ENCODE measurements at places on chromosomes 3 and 15.

DNA sequence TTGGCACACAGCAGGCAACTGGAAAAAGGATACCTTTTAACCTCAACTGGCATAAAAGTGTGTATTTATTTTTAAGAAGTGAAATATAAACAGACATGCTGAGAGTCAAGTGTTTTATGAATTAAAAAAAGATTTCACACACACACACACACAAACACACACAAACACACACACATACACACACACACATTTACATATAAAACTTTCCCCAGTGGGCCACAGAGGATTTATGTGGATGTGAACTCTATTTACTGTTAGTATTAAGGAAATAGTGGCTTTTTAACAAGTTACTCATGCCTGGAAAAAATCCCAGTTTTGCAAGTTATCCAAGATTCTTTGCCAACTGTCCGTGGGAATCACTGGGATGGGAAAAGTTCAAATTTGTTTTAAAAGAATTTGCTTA lies 725.9 kb upstream of the NR2F2 start:
- DNase-seq, result no peak

GRCh38 chr3:43965656-43966055 lies 274.9 kb downstream of the ABHD5 start:
- DNase-seq, result no peak

DNA sequence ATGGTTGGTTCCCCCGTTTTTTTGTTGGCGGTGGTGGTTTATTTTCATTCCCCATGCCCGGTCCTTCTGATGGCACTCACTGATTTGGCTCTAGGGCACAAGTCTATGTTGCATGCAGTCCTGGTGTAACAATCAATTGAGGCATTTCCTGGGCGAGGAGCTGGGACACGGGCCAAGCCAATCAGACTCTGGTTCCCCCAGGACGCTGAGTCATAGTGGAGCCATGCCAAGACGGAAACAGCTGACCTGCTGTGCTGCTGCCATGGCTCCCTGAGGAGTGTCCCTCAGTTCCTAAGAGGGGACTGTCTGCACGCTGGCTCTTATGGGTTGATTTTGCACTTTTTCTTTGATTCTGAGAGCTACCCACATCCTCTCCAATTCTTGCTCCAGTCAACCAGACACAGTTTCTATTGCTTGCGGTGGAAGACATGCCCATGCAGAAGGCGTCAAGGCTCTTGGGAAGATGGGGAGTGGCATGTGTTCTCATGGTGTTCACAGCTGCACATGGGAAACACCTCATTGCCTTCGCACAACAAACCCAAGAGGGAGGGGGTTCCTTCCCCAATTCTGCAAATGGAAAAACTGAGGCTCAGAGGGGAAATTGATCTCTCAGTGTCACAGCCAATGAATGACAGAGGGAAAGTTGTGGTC lies 28.3 kb upstream of the ALDH1L1 start:
- DNase-seq, result no peak

- no peak for DNase-seq
Observed at GRCh38 chr15:74202452-74203401, at the start of gene STRA6. Gene STRA6, minus strand, starts transcription at chr15:74202787. Its CDS starts 520 bp downstream, at chr15:74202267.

DNA sequence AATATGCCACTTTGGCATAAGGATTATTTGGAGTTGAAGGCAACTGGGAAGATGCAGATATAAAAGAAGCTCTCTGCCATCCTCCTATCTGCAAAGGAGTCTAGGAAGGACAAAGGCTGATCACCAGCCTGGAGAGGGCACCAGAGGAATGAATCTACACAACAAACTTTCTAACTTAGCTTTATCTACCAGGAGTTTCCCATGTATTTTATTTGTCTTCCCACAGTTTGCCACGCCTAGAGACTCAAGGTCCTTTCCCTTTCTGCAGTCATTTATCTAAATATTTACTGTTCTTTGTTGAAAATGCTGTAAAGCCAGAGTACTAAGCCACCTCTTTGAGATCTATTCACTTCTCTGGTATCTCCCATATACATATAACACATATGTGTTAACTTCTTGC lies 32.2 kb downstream of the GPR176 start:
- DNase-seq, result no peak

DNA sequence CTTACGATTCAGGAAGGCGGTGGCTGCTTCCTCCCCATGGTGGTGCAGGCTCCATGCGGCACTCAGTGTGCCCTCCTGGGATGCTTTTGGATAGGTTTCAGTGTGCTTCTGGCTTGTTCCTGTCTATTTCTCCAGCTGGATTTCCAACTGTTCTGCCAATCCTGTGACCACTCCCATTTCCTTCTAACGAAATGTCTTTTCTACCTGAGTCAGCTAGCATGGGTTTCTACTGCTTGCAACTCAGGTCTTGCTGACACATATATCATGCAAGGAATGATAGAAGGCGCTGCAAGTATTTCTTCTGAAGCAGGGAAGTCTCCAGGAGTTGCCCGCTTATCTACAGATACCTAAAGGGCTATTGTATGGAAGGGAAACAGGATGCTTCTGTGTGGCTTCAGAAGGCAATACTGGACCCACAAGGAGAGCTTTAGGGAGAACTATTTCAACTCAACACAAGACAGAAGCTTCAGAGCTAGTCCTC lies 244.4 kb downstream of the OPA1 start:
- no peak for DNase-seq

GRCh38 chr15:87582169-87582568 lies 674.4 kb downstream of the NTRK3 start:
- DNase-seq, result no peak

- DNase-seq, result no peak
Observed at GRCh38 chr15:38201714-38202113, 50.9 kb upstream of the SPRED1 start.

DNA sequence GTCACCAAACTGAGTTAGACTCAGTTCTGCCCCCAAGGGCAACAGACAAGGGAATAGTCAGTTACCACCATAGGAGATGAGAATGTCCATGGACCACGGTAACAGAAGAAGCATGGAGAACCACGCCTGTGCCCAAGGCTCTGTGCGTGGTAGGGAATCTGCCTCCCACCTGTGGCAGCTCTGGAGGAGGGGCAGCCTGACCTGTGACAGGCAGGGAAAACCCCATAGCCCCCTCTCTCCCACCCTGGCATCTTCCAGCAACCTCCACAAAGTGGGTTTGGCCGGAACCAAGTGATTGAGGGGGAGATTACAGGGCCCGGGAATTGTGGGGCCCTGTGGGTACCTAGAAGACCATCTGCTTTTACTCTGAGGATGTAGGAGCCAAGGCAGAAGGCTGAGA lies 14.3 kb upstream of the LTF start:
- no peak for DNase-seq

- no peak for DNase-seq
Observed at GRCh38 chr3:115403786-115404185, 219.5 kb upstream of the GAP43 start.

- no peak for DNase-seq
Observed at GRCh38 chr3:138774529-138775253, 60.0 kb downstream of the PIK3CB start.

- no peak for DNase-seq
Observed at GRCh38 chr3:191373327-191373726, 43.0 kb upstream of the UTS2B start.

- no peak for DNase-seq
Observed at GRCh38 chr15:43872416-43873020, 45.7 kb downstream of the WDR76 start.

DNA sequence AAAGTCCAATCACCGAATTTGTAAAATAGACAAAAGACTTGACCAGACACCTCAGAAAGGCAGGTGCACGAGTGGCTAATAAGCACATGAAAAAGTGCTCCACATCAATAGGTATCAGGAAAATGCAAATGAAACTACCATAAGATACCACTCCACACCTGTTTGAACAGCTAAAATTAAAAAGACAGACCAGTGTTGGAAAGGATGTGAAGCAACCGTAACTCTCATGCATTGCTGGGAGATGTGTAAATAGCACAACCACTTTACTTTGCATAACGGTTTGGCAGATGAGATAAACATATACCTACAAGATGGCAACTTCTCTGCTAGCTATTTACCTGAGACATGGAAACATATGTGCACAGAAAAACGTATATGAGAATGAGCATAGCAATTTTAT lies 56.9 kb downstream of the CADPS start:
- no peak for DNase-seq

- no peak for DNase-seq
Observed at GRCh38 chr3:139222100-139222657, 121.6 kb upstream of the MRPS22 start.

GRCh38 chr15:32657941-32658340 lies 16.4 kb downstream of the SCG5 start:
- no peak for DNase-seq

GRCh38 chr3:16240229-16241023 lies 24.3 kb downstream of the DPH3 start:
- DNase-seq, result no peak

GRCh38 chr3:172104471-172105072 lies 65.2 kb downstream of the FNDC3B start:
- no peak for DNase-seq

GRCh38 chr3:158434412-158435038 lies 136.5 kb upstream of the MLF1 start:
- DNase-seq, result peak; percentile 4

- no peak for DNase-seq
Observed at GRCh38 chr3:44402548-44402947, 64.0 kb downstream of the TCAIM start.

DNA sequence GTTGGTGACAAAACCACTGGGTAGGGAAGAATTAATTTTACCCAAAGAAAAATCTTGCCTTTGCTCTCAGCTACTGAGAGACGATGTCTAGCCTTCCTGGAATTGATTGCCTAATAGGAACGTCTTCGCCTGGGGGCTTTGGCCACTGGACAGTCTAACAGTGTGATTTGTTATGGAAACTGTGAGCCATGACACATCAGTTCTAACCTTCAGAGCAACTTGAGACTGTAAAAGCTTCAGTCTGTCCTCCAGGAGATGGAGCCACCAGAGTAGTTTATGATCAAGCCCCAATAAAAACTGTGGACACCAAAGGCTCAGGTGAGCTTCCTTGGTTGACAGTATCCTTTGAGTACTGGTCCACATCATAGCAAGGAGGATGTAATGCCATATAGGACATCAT lies 235.8 kb upstream of the TMCO5A start:
- no peak for DNase-seq

DNA sequence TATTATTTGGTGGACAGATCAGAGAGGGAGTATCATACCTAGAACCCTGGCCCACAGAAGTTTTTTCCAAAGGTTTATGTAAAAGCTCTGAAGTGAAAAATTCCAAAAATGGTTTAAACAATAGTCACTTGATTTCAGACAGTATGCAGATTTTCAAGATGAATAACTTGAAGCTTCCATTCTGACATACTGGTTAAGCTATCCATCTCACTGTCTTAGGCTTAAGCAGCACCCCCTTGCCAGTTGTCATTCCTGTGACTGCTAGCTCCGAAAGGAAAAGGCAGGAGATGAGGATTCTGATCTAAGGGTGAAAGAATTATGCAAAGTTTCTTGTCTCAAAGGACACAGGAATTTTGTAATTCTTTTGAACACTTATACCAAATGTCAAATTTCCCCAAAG lies 337.5 kb upstream of the THBS1 start:
- DNase-seq, result no peak

GRCh38 chr3:101383156-101383575 lies 62.8 kb upstream of the IMPG2 start:
- no peak for DNase-seq

DNA sequence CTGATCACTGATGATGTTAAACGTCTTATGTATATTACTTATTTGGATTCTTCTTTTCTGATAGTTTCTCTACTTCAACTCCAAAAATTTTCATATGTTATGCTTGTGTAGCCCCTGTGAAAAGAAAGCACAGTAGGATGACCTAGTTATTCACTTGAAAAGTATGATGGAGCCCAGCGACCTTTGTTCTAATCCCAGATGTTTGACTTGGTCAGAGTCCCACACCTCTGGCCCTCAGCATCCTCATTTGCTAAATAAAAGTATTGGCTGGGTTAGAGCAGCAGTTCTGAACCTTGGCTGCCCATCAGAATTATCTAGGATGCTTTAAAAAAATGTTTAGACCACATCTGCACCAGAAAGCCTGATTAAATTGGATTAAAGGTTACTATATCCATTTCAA lies 173.7 kb downstream of the ATG7 start:
- DNase-seq, result no peak

- DNase-seq, result no peak
Observed at GRCh38 chr15:78148392-78149067, 632 bp upstream of the IDH3A start.

DNA sequence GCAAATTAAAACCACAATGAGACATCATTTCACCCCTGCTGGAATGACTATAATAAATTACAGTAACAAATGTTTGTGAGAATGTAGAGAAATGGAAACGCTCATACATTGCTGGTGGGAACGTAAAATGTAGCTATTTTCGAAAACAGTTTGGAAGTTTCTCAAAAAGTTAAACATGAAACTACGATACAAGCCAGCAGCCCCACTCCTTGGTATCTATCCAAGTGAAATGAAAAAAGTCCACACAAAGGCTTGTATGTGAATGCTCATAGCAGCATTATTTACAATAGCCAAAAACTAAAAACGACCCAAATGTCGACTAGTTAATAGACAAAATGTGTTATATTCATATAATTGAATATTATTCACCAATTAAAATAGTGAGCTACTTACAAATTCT lies 22.9 kb upstream of the CFAP20DC start:
- DNase-seq, result no peak

- no peak for DNase-seq
Observed at GRCh38 chr15:83077491-83078230, 10.6 kb upstream of the BTBD1 start.

GRCh38 chr3:49802719-49803464 lies at the start of gene INKA1:
Gene INKA1, plus strand, starts transcription at chr3:49803261. Its CDS starts 132 bp downstream, at chr3:49803393.
- peak; percentile 85 for DNase-seq

GRCh38 chr3:29827756-29828155 lies 546.9 kb downstream of the RBMS3 start:
- DNase-seq, result no peak

- no peak for DNase-seq
Observed at GRCh38 chr3:171813897-171814460, 3.7 kb upstream of the PLD1 start.

GRCh38 chr15:77430652-77431051 lies 10.0 kb downstream of the HMG20A start:
- no peak for DNase-seq

DNA sequence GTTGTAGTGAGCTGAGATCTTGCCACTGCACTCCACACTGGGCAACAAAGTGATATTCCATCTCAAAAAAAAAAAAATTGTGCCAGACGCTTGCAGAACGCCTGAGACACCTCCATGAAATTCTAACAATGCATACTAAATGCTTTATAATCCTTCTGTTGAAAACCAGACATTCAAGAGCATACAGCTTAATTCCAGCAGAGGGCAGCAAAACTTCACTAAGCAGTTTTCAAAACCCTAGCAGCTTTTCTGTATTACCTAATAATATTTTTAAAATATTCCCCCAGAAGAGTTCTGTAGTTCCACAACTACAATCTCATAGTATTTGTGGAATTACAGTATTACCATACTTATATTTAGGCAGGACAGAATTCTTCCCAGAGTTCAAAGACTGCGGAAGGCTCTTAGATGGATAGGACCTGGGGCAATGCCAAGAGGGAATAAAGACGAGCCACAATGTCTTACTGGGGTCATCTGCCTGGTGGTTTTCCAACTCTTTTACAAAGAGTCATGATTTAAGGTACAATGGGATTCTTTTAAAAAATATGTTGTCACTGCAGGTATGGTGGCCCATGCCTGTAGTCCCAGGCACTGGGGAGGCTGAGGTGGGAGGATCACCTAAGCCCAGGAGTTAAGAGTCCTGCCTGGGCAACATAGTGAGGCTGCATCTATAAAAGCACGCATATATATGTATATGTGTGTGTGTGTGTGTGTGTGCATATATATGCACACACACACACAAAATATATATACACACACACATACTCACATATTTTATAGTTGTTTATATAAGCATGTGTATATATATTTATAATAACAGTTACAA lies 19.6 kb upstream of the TASOR start:
- DNase-seq, result peak; percentile 60

- DNase-seq, result no peak
Observed at GRCh38 chr15:39473298-39473947, 107.5 kb upstream of the THBS1 start.
